ENCODE measurements at places on chromosomes 11 and 22.
A peak's percentile ranks its signal among the peaks of the same experiment; 100 is the strongest.

- DNase-seq: peak; percentile 62
Measured at GRCh38 chr22:37599153-37599552, 9.5 kb upstream of the GGA1 start.

GRCh38 chr11:88799771-88800500 lies 265.8 kb downstream of the GRM5 start:
- DNase-seq: peak; percentile 45

DNA sequence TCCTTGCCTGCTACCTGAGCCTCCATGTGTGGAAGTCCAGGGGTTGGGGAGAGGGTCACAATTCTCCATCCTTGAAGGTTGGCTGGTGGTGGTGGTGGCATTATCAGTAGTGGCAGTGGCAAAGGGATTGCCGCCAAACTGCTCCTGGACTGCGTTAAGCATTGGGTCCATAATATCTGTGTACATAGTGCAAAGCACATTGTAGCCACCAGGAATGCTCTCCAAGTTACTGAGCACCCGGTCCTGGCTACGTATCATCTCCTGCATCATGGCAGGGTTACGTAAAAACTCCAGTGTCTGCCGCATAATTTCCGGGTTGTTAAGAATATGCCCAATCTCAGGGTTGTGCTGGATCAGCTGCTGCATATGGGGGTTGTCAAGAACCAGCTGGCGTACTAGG lies 1.2 kb downstream of the UBQLN3 start:
- DNase-seq: no peak

GRCh38 chr11:15843309-15843872 lies 513.0 kb downstream of the SOX6 start:
- DNase-seq: peak; percentile 81

GRCh38 chr11:111137846-111138245 lies 107.7 kb upstream of the POU2AF2 start:
- no peak for DNase-seq

- no peak for DNase-seq
Measured at GRCh38 chr22:40392618-40393017, 22.2 kb downstream of the SGSM3 start.

GRCh38 chr22:22812031-22812905 lies 75.3 kb upstream of the IGLL5 start:
- DNase-seq: no peak

DNA sequence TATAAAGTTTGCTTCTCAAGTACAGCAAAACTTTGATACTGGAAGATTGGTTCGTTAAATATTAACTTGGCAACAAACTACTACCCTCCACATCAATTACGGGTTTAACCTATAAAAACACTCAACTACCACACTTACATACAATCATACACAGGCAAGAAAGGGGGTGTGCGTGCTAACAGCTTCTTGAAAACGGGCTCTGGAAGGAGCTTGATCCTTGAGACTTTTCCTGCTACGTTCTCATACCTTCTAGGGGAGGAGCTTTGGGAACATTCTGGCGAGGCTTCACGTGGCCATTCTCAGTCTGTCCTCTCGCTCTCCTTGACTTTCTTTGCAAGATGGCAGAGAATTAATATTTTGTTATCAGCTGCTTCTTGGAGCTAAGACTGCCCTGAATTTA lies 6.8 kb upstream of the ESAM start:
- DNase-seq: no peak

Measured in left hindlimb (tissue), 1 donor.